MG63 (cell line): ENCODE measurements at places on chromosomes 4 and X. TPM values are rescaled to one million over a fixed set of nuclear protein-coding genes. Genes with fewer than 3 reads are reported as not detected.

- no peak for DNase-seq
Measured at GRCh38 chr4:4321951-4322688, 32.1 kb downstream of the ZBTB49 start.

GRCh38 chr4:14614840-14615239 is 387.4 kb upstream of the CPEB2 start:
- no peak for DNase-seq

DNA sequence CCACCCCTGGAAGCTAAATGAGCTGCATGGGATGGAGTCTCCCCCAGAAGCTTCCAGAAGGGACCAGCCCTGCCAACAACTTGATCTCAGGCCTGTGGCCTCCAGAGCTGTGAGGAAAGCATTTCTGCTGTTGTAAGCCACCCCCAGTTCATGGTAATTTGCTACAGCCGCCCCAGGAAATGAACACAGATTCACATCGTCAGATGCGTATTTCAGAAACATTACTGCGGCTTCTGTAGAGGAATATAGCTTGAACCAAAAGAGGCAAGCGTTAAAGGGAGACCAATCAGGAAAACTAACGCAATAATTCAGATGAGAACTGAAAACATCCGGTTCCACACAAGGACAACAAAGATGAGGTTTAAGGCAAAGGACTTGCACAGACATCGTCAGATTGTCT is 128.4 kb upstream of the TBL1X start:
- no peak for DNase-seq

Gene ADAM29
- total RNA-seq, result not detected in 2 replicates

Gene DOCK11
- total RNA-seq, result 4.3 and 6.4 TPM in 2 replicates

Gene USP26
- not detected in 2 replicates for total RNA-seq
